Activated CD8-positive, alpha-beta memory T cell treated with anti-CD3 and anti-CD28 coated beads, Interleukin-2, amount 50 U/mL, for 4 hours (primary cell): ENCODE measurements at places on chromosomes 4 and X.

GRCh38 chrX:70774223-70774622 lies 134.3 kb downstream of the TEX11 start:
- no peak for DNase-seq

- DNase-seq, result no peak
These were observed 39.4 kb downstream of the PDE5A start for GRCh38 chr4:119589165-119589564.

DNA sequence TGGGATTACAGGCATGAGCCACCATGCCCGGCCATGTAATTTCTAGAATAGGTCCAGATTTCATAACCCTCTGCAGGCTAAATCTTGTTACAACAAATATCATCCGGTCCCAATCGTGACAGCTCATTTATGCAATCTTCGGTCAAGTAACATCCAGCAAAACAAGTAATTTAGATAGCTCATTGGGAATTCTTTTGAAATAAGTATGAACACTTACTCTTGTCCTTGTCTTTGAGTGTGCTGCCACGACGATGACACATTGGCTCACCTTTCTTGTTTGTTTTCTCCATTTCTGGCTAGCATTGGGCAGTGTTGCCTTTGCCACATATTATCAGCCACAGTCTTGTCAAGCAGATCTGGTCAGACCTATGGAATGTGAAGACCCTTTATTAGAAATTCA lies 92.0 kb downstream of the PHEX start:
- DNase-seq, result no peak

DNA sequence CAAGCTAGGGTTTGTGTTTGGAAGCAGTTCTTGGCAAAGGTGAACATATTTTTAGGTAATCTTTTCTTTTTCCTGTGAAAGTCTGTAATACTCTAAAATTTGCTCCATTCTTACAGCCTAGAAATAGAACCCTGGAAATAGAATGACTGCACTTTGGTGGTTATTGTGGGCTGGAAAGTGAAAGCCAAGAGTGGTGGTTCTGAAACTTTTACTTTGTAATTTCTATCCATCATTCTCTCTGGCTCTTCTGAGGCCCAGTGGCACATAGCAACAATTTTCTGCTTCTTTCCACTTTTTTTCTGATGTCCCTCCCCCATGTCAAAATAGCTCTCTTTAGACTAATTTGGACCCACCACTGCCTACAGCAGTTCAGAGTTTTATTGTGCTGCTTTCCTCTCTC lies 300.4 kb upstream of the RPS6KA3 start:
- no peak for DNase-seq

GRCh38 chr4:82529322-82529721 lies 32.5 kb downstream of the TMEM150C start:
- no peak for DNase-seq

GRCh38 chrX:14290335-14290734 lies 239.0 kb upstream of the GLRA2 start:
- no peak for DNase-seq

GRCh38 chr4:187301923-187302322 lies 578.3 kb upstream of the FAT1 start:
- DNase-seq, result no peak

GRCh38 chrX:67922966-67923365 lies 379.1 kb downstream of the AR start:
- DNase-seq, result no peak

DNA sequence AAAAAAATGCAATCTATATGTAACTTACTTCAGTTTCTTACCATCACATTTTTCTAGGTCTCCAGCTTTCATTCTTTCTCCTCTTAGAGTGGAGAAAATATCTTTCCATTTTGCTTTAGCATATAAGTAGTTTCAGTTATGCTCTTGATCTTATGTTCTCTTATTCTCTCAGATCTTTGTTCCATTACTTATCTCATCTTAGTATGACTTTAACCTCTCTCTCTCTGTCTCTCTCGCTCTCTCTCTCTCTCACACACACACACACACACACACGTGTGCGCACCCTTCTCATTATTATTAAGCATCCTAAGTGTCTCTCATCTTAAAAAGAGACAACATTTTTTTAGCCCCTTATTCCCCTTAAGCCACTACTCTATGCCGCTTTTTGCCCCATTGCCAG lies 92.8 kb downstream of the FAAH2 start:
- no peak for DNase-seq

DNA sequence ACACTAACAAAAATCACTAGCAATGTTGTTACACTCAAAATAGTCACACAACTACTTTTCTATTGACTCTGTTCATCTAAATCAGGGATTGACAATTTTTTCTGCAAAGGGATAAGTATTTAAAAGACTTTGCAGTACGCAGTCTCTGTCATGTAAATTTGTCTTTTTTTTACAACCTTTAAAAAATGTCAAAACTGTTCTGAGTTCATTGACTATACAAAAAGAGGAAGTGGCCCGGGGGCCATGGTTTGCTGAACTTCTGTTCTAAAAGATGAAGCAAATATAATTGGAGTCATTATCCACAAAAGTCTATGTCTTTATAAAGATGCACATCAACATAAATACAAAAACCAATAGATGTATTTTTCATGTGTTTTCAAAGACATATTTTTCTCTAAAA lies 1310.3 kb downstream of the RPA4 start:
- DNase-seq, result no peak
